ENCODE measurements at places on chromosomes 4 and X.
A peak's percentile ranks its signal among the peaks of the same experiment; 100 is the strongest.

DNA sequence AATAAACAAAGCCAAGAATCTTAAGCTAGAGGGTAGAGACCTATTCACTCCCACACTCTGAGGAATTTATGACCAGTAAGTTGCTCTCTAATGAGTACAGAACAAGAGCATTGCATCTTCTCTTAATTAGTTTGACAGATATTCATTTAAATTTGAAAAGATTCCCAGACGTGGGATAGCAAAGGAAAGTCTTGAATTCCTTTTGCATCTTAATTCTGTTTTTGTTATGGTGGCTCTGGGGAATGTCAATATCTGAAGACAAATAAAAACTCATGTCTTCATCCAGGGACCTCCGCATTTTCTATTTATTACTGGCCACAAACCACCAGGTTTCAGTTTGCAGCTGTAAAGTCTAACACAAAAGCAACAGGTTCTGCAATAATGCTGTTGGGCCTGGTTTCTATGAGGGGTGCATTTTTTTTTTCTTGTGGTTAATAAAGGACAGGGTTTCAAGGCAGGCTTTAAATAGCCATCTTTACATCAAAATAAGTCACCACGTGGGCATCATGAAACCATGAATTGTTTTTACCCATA is 172.3 kb downstream of the SHROOM3 start:
- DNase-seq: no peak

DNA sequence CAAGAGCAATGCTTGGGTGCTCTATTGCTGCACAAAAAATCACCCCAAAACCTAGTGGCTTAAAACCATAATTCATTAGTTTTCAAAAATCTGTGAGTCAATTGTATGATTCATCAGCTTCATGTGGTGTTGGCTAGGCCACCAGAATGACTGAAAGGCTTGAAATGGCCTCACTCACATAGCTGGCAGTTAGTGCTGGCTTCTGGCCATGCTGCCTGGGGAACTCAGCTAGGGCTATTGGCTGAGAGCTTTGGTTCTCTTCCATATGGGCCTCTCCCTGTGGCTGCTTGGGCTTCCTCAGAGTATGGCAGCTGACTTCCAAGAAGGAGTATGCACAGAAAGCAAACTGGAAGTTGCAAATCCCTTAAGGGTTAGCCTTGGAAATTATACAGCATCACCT is 3.1 kb upstream of the MTMR1 start:
- no peak for DNase-seq

- no peak for DNase-seq
Observed at GRCh38 chr4:177376024-177376423, 66.2 kb downstream of the AGA start.

GRCh38 chr4:8191136-8191747 is 7.8 kb upstream of the SH3TC1 start:
- no peak for DNase-seq

DNA sequence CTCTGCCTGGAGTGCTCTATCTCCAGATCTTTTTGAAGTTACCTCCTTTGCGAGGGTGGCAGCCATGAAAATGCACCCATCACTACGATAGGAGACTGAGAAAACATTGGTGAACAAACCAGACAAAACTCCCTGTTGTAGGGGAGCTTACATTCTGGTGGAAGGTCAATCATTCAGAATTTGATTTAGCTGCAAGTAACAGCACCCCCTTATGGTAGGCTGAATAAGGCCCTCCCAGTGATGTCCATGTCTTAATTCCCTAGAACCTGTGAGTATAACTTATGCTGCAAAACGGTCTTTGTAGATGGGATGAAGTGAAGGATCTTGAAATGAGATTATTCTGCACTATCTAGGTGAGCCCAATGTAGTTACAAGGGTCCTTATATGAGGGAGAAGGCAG is 5.6 kb upstream of the TEC start:
- DNase-seq: no peak

GRCh38 chr4:6316461-6317003 is 46.9 kb downstream of the WFS1 start:
- no peak for DNase-seq

DNA sequence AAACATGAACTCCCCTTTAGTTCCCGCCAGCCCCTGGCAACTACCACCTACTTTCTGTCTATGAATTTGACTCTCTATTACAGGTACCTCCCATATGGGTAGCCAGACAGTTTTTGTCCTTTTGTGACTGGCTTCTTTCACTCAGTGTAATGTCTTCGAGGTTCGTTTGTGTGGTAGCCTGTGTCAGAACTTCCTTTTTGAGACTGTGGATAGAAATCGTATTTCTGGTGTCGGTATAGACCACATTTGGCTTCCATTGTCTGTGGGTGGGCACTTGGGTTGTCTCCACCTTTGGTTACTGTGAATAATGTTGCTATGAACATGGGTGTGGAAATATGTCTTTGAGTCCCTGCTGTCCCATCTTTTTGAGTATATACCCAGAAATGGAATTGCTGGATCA is 5.4 kb upstream of the CLDN34 start:
- DNase-seq: no peak

DNA sequence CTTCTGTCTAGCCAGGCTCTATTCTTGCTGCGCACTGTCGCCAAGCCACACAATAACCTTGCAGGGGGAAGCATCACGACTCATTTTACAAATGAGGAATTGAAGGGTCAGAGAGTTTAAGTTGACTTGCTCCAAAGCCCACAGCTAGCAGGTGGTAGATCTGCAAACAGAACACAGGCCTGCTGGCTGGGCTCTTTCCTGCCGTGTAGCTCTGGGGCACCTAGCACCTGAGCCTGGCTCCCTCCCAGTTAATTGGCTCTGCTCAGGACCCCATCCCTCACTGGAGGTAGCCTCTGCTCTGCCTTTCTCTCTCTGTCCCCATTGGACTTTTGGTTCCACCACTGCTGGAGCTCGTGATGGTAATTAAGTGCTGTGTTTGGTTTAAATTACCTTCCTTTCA is 98.5 kb downstream of the NSUN7 start:
- DNase-seq: no peak

DNA sequence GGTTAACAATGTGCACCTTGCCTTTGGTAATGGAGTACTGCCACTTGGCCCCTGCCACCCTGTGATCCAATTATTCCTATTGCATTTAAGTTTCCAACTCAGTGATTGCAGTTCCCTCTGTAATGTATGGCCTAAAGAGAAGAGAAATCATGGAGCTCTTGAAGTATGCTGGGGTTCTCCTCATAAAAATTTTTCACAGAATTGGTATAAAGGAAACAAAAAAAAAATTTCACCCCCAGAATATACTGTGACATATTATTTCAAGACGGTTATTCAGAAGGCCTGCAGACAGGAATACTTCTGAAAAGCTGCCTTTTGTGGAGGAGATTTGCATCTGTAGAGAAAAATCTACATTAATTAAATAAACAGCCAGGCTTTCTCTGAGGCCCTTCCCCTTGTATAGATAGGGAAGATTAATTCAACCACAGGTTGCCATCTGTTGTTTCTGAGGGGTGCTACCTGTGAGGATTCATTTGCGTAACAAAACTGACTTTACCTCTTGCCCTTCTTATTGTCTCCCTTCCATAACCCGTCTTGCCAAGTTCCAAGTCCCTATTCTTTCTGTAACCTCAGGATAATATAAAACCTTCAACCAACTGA is 94.8 kb upstream of the LANCL3 start:
- no peak for DNase-seq

GRCh38 chr4:42655921-42656678 is 805 bp downstream of the ATP8A1 start:
- no peak for DNase-seq

DNA sequence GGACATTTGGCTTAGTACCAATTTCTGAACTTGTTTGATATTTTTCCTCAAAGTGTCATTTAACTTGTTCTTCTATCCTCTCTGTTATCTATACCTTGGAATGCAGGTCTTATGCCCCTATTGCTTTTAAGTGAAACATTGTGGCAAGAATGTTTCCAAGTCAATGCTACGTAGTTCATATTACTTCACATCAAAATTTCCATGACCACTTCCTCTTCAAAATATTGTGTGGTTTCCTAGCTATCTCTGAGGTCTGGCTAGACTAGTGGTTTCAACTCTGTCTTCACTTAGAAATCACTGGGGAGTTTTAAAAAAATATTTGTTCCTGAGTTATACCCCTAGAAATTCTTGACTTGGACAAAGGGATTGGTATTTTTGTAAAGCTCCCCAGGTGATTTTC is 20.2 kb upstream of the RASGEF1B start:
- no peak for DNase-seq

DNA sequence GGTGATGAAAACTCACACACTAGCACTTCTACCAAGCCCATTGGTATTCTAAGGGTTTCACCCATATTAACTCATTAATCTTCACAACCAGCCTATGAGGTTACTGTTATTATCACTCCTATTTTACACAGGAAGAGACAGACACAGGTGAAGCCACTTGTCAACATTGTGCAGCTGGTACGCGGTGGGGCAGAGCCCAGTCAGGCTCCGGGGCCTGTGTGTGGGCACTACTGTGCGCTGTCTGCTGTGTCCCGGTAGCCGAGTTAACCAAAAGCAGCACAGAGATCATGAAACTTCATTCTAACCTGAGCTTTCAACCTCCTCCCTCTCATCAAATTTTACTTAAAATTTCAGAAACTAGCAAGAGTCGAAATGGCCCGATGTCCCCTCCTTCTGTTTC is 111.3 kb downstream of the PHKA2 start:
- no peak for DNase-seq

- DNase-seq: no peak
Observed at GRCh38 chr4:15237648-15238230, 190.1 kb upstream of the C1QTNF7 start.

DNA sequence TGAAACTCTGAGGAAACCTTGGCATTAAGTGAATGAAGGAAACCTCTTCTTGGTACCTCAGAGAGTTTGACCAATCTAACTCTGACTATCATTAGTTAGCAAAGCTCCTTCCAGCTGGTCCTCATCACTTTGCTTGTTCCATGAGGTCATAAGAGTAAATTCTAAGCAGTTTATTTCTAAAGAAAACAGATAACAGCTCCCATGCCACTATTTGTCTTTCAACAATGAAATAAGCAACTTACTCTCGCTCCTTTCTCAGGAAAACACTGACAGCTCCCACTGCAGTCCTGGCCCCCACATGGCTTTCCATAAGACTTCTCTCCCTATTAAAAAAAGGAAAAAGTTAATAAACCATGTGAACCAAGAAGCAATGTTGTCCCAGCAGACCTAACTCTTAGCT is 127.7 kb downstream of the COL4A6 start:
- DNase-seq: no peak

GRCh38 chrX:42803320-42803719 is 25.4 kb upstream of the PPP1R2C start:
- DNase-seq: no peak

DNA sequence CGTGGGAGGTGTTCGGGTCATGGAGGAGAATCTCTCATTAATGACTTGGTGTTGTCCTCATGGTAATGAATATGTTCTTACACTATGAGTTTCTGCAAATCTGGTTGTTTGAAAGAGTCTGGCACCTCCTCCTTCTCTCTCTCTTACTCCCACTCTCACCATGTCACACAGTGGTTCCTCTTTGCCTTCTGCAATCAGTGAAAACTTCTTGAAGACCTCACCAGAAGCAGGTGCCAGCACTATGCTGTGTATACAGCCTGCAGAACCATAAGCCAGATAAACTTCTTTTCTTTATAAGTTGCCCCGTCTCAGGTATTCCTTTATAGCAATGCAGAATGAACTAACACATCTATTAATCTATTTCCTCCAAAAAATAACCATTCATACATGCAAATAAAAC is 275.0 kb downstream of the ANTXR2 start:
- DNase-seq: no peak

DNA sequence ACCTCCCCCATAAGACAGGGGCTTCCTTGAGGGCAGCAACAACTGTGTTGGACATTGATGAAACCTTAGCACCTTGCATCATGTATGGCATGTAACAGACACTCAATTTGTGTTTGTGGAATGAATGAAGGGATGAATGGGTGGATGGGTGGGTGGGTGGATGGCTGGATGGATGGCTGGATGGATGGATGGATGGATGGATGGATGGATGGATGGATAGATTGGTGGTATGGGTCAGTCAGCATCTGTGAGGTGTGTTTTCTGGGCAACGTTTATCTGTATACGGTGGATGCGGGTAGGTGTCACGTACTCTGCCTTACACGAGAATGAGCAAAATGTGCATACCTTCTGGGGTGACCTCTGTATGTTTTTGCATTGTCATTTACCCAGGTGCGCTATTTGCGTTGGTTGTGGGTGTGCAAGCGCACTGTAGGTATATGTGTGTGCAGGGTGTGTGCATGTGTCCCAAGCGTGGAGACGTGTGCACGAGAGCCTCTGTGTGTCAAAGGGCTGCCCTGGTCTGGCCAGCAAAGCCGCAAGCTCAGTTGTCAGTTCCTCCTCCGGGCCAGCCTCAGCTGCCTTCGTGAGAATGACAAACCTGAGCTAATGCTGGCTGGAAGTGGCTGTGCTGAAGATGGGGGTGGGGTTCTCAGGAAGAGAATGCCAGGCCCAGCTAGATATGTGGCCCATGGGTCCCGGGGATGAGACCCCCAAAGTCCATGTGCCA is 26.5 kb downstream of the ELF4 start:
- no peak for DNase-seq

- DNase-seq: no peak
Observed at GRCh38 chr4:16120720-16121119, 36.9 kb upstream of the PROM1 start.

- no peak for DNase-seq
Observed at GRCh38 chrX:103373581-103373980, 2.8 kb upstream of the BEX3 start.

GRCh38 chrX:99001286-99001685 is 1408.8 kb downstream of the PCDH19 start:
- no peak for DNase-seq

GRCh38 chr4:11720292-11720691 is 291.6 kb upstream of the HS3ST1 start:
- peak; percentile 11 for DNase-seq

DNA sequence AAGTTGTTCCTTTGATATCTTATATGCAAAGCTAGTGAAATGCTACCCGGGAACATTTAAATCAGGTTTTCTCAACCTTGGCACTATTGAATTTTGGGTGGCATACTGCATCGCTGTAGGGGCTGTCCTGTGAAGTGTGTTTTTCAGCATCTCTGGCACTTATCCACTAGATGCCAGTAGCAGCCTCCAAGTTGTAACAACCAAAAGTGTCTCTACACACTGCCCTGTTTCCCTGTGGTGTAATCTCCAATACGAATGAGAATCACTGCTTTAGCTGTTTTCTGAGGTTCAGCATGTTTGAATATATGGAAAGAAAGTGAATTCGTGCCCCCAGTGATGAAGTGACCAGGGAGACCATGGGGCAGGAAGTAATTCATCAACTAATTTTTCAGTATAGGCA is 551.6 kb upstream of the PRKX start:
- no peak for DNase-seq

GRCh38 chrX:18938710-18939109 is 45.2 kb downstream of the PHKA2 start:
- DNase-seq: no peak

DNA sequence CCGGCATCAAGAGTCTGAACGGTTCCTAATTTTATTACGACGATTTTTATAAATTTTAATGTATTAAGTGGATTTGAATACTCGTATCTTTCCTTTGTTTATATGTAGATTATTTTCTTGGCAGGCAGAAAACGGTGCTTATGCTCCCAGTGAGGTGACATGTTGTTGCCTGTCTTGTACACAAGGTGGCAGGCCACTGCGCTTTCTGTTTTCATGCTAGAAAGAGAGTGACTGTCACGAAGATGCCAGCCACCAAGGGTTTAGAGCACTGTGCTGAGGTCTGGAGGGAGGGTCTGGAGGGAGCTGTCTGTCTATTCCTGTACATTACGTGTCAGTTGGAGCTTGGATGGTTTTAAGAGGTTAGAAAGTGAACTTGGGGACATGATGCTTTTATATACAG is 87.7 kb downstream of the SHROOM2 start:
- DNase-seq: no peak
